GM12878 (cell line): ENCODE measurements at places on chromosomes 12 and 14. TPM values are rescaled to one million over a fixed set of nuclear protein-coding genes. Genes with fewer than 3 reads are reported as not detected.

Gene LYZ
- not detected in 2 replicates for polyA plus RNA-seq

Gene GALNT9
- polyA plus RNA-seq = not detected in 2 replicates

Gene MYH6
- not detected in 2 replicates for polyA plus RNA-seq

Gene DAO
- polyA plus RNA-seq = not detected in 2 replicates

Gene GPR68
- polyA plus RNA-seq = 1.8 and 2.4 TPM in 2 replicates
